BE2C (cell line): ENCODE measurements at places on chromosomes 5 and 9.

DNA sequence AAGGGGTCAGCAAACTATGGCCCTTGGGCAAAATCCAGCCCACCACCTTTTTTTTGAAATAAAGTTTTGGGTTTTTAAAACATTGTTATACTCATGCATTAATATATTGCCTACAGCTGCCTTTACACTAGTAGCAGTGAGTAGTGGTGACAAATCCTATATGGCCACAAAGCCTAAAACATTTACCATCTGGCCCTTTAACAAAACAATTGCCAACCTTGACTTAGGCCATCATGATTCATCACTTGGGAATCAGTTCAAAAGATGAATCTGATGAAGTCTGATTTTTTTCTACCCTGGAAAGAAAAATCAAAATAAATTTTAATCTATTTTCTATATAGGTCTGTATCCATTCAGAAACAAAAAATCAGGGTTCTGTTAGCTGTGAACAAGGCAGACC is 484.9 kb downstream of the BNC2 start:
- no peak for DNase-seq

DNA sequence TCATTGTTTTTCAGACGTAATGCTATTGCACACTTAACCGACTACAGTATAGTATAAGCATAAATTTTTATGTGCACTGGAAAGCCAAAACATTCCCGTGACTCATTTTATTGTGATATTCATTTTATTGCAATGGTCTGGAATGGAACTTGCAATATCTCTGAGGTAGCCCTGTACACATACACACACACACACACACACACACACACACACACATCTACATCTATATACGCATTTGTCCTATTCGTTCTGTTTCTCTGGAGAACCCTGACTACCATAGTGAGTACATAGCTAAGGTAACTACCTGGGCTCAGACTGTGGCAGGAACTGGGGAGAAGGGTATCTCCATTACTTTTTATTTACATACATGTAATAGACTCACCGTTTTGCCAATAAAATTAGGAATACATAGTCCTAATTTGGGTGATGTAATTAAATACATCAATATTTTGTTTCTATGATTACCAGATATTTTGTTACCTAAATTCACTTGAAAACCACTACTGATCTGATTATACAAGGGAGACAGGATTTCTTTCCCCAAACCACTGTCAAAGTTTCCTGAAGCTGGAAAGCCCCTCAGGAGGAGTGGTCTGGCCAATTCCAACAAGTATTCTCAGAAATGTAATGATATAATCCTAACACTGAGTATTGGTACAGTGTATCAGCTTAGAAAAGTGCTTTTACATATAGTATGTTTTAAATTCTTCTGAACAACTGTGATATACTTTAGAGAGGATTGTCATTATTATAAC is 74.0 kb upstream of the PLPP1 start:
- no peak for DNase-seq

GRCh38 chr9:135500071-135500524 is 384 bp upstream of the MRPS2 start:
- no peak for DNase-seq

- no peak for DNase-seq
These were observed 9.9 kb downstream of the CCDC69 start for GRCh38 chr5:151213803-151214613.

- no peak for DNase-seq
These were observed 1037.3 kb upstream of the ACO1 start for GRCh38 chr9:31347082-31347617.

GRCh38 chr9:31854187-31854586 is 530.3 kb upstream of the ACO1 start:
- DNase-seq, result no peak

DNA sequence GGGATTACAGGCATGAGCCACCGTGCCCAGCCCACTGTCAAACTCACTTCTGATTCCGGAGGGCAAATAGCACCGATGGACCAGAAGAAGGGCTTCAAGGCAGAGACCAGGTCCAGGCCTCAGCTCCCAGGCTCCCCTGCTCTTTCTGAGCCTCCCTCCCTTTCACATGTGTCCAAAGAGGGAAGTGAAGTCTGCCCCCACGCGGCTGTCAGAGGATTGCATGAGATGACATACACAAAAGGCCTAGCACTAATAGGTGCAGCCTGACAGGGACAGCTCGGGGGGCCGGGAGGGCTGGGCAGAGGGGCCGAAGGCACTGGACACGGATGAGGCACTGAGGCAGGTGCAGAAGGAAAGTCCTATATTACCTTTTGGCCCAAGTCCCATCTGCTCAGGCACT is 16.1 kb downstream of the FBP1 start:
- peak; percentile 78 for DNase-seq

DNA sequence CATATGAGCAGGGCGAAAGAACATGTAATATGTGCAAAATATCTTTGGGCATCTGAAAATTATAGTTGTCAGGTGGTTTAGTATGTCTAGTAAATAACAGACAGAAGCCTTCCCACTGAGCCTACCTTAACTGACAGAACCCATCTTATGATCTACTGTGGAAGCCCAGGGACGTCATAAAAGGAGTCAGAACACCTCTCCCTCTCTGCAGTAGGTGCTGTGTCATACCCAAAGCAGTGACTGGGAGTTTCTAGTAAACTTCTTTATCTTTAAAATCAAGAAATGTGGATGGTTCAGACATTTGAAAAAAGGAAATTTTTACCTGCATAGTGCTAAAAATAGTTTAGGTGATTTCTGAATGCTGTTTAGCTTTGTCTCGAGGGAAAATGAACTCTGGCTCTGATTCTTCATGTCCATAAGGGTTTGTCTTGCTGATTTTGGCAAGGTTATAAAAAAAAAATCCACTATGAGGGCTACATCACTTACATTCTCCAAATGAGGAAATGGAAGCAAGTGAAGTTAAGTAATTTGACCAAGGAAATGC is 104.0 kb downstream of the NUDT12 start:
- no peak for DNase-seq

DNA sequence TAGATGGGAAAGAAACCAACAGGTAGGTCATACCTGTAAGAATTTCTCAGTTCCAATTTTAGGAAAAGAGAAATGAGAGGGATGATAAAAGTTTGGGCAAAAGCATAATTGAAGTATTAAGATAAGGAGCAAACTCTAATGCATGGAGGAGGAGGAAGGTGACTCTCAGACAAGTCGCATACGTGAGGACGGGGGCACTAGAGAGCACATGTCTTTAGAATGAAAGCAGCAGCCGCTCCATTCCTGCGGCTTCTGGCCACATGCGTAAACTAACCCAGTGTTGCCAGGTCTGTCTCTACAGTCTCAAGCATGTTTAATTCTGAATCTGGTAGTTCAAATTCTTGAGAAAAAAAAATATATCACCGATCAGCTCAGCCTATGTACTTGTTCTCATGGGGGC is 371.5 kb upstream of the SLC30A5 start:
- DNase-seq, result no peak

DNA sequence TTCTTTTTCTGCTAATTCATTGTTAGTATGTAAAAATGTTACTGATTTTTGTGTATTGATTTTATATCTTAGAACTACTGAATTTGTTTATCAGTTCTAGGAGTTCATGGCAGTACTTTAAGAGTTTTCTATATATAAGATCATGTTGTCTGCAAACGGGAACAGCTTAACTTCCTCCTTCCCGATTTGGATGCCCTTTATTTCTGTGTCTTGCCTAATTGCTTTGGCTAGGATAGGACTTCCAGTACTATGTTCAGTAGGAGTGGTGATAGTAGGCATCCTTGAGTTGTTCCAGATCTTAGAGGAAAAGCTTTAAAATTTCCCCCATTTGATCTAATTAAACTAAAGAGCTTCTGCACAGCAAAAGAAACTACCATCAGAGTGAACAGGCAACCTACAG is 20.1 kb downstream of the RCL1 start:
- DNase-seq, result no peak

DNA sequence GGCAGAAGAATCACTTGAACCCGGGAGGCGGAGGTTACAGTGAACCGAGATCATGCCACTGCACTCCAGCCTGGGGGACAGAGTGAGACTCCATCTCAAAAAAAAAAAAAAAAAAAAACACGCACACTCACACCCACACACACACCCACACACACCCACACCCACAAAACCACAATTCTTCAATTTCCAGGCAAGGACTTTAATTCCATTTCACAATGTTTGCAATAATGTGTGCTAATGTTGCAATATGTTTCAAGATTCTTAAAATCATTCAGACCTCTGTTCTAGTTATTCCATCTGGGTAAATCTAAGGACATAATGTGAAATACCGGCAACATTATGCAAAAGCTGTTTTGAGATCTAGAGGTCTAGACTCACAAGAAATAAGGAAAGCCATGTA is 28.3 kb downstream of the CCDC69 start:
- no peak for DNase-seq

- peak; percentile 6 for DNase-seq
These were observed 244.3 kb upstream of the PUM3 start for GRCh38 chr9:3088219-3088618.

DNA sequence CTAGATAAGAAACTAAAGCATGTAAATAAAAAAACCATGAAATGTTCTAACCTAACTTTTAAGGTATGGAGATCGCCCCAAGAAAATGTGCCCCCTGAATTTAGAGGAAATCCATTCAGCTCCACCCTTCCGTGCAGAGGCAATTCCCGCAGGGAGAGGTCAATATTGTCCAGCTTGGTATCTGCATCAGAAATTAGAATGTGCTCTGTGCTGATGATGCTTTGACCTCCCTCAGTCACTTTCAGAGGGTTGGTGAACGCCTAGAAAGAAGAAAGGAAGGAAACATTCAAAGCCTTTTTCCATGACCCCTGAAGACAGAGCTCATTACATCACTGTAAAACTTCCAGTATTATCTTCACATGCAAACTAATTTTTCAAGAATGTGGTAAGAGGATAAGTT is 91.0 kb downstream of the FREM1 start:
- no peak for DNase-seq

DNA sequence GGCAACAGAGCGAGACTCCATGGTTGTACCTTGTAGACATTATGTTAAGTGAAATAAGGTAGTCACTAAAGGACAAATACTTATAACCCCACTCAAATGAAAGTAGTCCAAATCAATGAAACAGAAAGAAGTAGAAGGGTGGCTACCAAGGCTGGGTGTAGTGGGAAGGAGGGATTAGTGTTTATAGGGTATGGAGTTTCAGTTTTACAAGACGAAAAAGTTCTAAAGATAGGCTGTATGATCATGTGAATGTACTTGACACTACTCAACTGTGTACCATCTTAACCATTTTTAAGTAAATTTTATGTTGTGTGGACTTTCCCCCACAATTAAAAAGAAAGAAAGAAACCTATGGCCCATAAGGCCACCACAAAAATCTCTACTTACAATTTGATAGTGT is 32.2 kb downstream of the ALDH7A1 start:
- no peak for DNase-seq

- peak; percentile 72 for DNase-seq
These were observed 10.8 kb downstream of the KCNT1 start for GRCh38 chr9:135712613-135713295.

- DNase-seq, result peak; percentile 34
These were observed 81.0 kb upstream of the ZBTB43 start for GRCh38 chr9:126723807-126724172.

DNA sequence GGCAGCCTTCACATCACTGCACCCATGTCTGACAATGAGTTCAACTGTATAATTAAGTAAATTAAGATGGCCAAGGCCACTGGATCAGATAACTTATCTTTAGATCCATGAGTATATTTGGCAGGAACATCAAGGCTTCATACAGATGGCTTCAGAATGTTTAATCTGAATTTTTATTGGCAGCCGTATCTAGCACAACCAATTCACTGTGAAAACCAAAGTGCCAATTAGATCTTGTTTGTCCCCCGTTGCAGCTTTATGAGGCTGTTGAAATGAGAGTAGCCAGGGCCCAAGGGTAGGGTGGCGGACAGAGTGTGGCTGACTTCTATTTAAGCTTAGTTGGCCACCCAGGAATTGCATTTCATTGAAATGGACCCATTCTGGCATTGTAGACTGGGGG is 137.7 kb downstream of the SYK start:
- DNase-seq, result no peak

DNA sequence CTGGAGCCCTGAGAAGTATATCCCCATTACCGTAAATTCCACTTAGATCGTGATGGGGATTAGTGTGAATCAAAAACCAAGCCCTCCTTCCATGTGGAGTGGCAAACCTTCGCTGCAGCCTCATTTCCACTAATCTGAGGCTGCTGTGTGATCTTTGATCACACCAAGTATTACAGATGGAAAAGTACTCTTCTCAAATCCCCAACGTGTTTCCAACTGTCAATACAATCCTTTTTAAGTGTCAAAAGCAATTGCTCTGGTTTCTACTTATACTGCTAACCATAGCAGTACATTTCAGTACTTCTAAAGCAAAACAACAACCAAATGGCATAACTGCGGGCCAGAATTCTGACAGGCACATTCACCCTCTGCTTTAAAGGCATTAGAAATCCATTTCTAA is 307.7 kb upstream of the ADAMTS16 start:
- DNase-seq, result no peak

DNA sequence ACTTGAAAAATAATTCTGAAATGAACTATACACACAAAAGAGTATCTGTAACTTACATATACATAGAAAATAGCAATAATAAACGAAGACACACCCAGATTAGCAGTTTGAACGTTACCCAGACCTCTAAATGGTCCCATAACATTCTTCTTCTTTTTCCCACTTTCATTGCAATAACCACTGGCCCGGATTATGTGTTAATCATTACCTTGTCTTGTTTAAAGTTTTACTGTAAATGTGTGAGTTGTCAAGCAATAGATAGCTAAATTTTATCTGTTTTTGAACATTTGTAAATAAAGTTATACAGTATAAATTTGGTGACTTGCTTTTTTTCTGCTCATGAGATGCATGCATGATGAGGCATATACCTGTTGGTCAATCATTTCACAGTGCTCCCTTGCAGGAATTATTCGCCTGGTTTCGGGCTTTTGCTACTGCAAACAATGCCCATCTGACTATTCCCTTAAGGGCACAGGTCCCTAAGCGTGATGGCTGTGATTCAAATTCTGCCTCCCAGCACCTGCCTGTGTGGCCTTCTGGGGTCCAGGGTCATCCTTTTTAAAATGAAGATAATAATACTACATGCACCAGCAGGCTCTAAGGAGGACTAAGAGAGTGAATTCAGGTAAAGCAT is 66.1 kb downstream of the GADD45G start:
- DNase-seq, result no peak

- no peak for DNase-seq
These were observed 61.7 kb downstream of the GALNT12 start for GRCh38 chr9:98869078-98869745.

GRCh38 chr5:82291420-82291819 is 13.3 kb upstream of the RPS23 start:
- no peak for DNase-seq

DNA sequence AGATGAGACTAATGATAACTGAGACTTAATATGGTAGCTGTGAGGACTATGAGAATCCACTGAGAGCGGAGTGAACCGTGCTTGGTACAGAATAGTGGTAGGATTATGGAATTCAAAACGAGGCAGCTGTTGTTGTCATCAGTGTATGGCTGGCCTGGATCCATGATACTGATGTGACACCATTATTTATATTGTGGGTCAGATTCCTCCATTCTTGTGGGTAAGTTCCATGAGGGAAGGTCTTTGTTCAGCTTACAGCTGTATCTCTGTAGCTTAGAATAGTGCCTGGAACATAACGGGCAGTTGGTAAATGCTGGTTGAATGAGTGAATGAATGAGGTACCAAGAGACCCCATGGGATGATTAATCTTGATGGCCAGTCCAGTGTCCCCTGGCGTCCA is 61.8 kb downstream of the ACER2 start:
- no peak for DNase-seq
